Esophagus muscularis mucosa (tissue), 4 donors: ENCODE measurements at places on chromosomes 5 and 9. TPM values are rescaled to one million over a fixed set of nuclear protein-coding genes. Genes with fewer than 3 reads are reported as not detected.

DNA sequence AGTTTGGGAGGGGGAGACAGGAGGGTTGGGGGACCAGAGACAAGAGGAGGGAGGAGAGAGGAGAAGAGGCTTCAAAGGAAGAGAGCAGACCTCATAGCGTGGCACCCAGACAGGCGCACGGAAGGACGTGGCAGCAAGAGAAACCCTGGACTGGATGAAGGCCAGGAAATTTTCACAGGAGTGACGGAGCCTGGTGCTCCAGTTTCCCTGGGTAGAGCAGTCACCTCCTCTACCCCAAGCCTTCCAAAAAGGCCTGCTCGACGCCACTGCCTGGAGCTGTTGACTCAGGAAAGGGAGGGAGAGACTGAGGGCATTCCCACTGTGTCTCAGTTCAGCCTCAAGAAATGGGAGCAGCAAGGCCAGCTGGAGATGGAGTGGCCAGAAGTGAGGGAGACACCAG lies 19.3 kb downstream of the AK8 start:
- no peak overlapping the region for H3K4me3 ChIP-seq
- H3K36me3 ChIP-seq: no peaks in the 10 kb centered on the region
- H3K27ac ChIP-seq: no peak overlapping the region
- peaks cover 3% of the 10 kb centered on the region for H3K4me1 ChIP-seq
- no peaks in the 10 kb centered on the region for H3K27me3 ChIP-seq

ANKRD18A gene
- total RNA-seq: 0.17 TPM

DNA sequence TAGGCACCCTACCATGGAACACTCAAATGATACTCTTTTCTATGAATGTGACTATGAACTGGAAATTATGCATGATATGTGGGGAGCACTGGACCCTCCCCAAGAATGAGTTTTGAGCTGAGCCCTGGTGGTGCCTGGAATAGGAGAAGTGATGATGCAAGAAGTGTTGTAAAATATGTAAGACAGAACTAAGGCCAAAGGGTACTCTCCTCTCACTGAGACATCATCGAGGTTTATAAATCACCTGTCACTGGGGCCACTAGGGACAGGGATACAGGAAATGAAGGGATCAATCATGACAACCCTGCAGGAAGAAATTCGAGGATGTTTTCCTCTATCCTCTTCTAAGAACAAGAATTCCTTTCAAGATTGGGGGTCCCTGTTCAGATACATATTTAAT lies 45.4 kb downstream of the PCSK1 start:
- H3K36me3 ChIP-seq: no peaks in the 10 kb centered on the region
- H3K27me3 ChIP-seq: no peaks in the 10 kb centered on the region
- H3K27ac ChIP-seq: no peak overlapping the region
- no peak for DNase-seq
- peaks cover 21% of the 10 kb centered on the region for H3K4me1 ChIP-seq

LHX3 gene
- total RNA-seq: not detected

- no peaks in the 10 kb centered on the region for H3K27me3 ChIP-seq
- H3K4me1 ChIP-seq: peaks cover 5% of the 10 kb centered on the region
- DNase-seq: no peak
Measured at GRCh38 chr9:78821126-78821822, 524.3 kb downstream of the PSAT1 start.

PAPPA gene
- total RNA-seq: 3.5 TPM

GRCh38 chr5:1800472-1801221 lies 560 bp upstream of the NDUFS6 start:
- peaks cover 48% of the 10 kb centered on the region for H3K36me3 ChIP-seq
- H3K27me3 ChIP-seq: no peaks in the 10 kb centered on the region
- peaks cover 64% of the 10 kb centered on the region for H3K4me1 ChIP-seq
- peak overlapping the region; percentile 82 for H3K27ac ChIP-seq

GRCh38 chr9:83423815-83424707 lies 114.1 kb downstream of the FRMD3 start:
- H3K4me1 ChIP-seq: peaks cover 25% of the 10 kb centered on the region
- no peak for DNase-seq
- H3K27ac ChIP-seq: no peak overlapping the region
- no peaks in the 10 kb centered on the region for H3K27me3 ChIP-seq
- H3K4me3 ChIP-seq: no peak overlapping the region

GRM6 gene
- total RNA-seq: not detected
